ENCODE measurements at places on chromosomes 13 and 19. TPM values are rescaled to one million over a fixed set of nuclear protein-coding genes. Genes with fewer than 3 reads are reported as not detected.

Gene CCDC169
- 0.12 TPM for total RNA-seq

Gene RYR1
- 1.8 TPM for total RNA-seq

Gene TM9SF2
- 76.9 TPM for total RNA-seq

Gene ADAMTSL5
- 8.1 TPM for total RNA-seq

Gene PDS5B
- 61.4 TPM for total RNA-seq

Gene TEX26
- not detected for total RNA-seq

Gene TIMM13
- total RNA-seq, result 58.9 TPM
